Pons (tissue), 1 donor: ENCODE measurements at places on chromosomes 2 and 18.
A peak's percentile ranks its signal among the peaks of the same experiment; 100 is the strongest.

GRCh38 chr2:61432990-61433389, 37.9 kb downstream of the USP34 start:
- no peak for DNase-seq

- DNase-seq: peak; percentile 55
These were observed 530.3 kb upstream of the FSIP2 start for GRCh38 chr2:185208261-185208660.

- DNase-seq: no peak
These were observed 11.2 kb downstream of the SLC66A2 start for GRCh38 chr18:79940126-79940813.

- no peak for DNase-seq
These were observed 54.5 kb downstream of the CFAP221 start for GRCh38 chr2:119598596-119599263.

DNA sequence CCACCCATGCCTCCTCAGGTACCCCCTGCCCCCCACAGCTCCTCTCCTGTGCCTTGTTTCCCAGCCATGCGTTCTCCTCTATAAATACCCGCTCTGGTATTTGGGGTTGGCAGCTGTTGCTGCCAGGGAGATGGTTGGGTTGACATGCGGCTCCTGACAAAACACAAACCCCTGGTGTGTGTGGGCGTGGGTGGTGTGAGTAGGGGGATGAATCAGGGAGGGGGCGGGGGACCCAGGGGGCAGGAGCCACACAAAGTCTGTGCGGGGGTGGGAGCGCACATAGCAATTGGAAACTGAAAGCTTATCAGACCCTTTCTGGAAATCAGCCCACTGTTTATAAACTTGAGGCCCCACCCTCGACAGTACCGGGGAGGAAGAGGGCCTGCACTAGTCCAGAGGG, 803 bp upstream of the DES start:
- no peak for DNase-seq

- no peak for DNase-seq
These were observed 6.8 kb upstream of the PRSS56 start for GRCh38 chr2:232513353-232513752.

DNA sequence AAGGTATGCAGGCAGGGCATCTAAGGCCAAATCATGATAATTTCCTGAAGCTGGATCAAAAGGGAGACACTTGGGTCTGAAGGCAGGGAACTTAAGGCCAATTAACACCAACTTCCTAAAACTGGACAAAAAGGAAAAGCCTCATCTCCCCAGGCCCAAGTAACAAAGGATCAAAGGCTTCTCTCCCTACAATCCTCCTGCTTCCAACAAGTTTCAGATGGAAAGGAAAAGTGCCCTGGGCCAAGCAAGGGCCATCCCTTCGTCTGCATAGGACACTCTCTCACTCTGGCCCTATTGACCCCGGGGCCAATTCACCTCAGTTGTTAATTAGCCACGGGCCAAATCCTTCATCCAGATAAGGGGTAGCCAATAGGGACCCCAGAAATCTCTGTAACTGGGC, 1335.8 kb upstream of the CDH2 start:
- no peak for DNase-seq

- DNase-seq: no peak
These were observed 28.1 kb downstream of the TNFRSF11A start for GRCh38 chr18:62353170-62353569.

GRCh38 chr2:230060672-230061293, 7.9 kb downstream of the SLC16A14 start:
- DNase-seq: no peak

- no peak for DNase-seq
These were observed 127.9 kb downstream of the EVA1A start for GRCh38 chr2:75432761-75433361.

GRCh38 chr18:70183441-70183840, 22.0 kb downstream of the RTTN start:
- DNase-seq: no peak

DNA sequence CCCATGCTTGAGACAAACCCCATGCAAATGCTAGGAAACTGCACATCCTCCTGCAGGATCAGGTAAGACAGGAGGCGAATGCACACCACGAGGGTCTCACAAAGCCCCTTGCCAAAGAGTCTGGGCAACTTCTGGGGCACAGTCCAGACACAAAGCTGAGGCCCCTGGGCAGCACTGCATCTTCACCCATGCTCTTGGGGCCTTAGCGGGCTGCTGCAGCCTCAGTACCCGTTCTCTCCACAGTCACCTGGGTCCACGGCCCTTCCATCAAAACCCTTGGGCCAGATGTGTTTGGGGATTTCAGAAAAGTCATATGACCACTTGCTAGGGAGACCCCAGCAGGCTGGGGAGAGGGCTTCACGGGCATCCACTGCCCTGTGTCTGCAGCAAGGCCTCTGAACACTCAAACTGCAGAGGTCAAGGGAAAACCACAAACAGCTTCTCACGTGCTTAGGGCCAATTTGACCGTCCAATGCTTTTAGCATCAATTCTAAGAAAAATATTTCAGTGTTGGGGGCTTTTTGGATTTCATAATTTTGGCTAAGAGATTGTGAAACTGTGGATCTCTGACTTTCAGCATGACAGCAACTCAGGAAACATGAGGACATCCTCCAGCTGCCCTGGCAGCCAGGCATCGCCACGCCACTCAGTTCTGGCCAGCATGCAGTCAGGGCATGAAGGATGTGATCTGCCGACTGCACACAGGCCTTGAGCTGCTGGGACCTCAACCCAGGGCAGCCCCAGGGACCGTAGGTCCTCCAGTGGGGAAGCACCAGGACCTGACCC, 20.0 kb downstream of the PASK start:
- DNase-seq: no peak

GRCh38 chr2:54514822-54515569, 58.9 kb downstream of the SPTBN1 start:
- DNase-seq: no peak

GRCh38 chr2:152005607-152006006, 93.2 kb downstream of the CACNB4 start:
- DNase-seq: no peak

DNA sequence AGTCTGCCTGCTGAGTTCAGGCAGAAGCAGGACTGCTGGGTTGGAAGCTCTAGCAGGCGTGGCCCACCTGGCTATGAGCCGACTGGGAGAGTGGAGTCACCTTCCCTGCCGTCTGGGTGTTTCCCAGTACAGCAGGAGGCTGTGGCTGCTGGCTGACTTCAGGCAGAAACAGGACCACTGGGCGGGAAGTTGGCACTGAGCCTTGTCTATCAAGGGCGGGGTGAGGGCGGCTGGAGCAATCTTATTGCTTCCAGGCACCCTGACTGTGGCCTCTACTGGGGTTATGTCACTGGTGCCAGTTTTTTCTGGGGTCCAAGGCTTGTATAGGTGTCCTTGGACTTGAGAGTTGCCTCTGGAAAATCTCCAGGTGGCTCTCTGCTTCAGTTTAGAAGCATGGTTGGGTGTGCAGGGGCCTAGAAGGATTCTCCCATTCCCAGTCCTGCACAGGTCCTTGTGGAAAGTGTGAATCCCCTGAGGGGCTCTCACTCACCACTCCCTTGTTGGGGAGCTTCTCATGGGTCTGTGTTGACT, 30.5 kb downstream of the LTBP1 start:
- no peak for DNase-seq

- no peak for DNase-seq
These were observed 151.8 kb upstream of the STK17B start for GRCh38 chr2:196322973-196323810.

DNA sequence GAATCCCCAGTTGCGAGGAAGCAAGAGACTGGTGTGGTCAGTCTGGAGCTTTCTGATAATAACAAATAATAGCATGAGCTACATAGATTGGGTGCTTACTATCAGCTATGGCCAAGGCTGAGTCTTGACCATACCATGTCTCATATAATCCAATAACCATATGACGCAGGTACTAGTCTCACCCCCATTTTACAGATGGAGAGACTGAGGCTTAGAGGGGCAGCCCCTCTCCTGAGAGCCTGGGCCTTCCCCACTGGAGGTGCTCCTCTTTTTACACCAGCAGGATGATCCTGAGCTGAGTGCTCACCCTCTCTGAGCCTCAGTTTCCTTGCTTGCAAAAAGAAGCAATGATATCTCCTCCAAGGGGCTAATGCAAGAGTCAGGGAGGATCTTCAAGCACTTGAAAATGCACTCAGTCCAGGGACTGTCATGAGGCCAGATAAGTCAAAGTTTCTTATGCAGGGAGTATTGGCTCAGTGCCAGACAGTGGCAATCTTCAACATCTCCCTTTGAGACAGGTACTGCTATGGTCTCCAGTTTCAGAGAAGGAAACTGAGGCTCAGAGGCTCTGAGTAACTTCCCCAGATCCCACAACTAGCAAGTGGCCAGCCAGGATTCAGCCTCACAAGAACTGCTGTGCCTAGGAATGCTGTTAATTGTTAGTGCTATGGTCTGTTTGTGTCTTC, 149.7 kb downstream of the TFCP2L1 start:
- no peak for DNase-seq

GRCh38 chr2:85938456-85938855, 49.7 kb upstream of the ST3GAL5 start:
- no peak for DNase-seq

- DNase-seq: peak; percentile 75
These were observed 97.2 kb downstream of the AGPS start for GRCh38 chr2:177489719-177490301.

- no peak for DNase-seq
These were observed 576.2 kb downstream of the METTL4 start for GRCh38 chr18:1995041-1995612.

- no peak for DNase-seq
These were observed 26.2 kb downstream of the ADI1 start for GRCh38 chr2:3492951-3493614.

DNA sequence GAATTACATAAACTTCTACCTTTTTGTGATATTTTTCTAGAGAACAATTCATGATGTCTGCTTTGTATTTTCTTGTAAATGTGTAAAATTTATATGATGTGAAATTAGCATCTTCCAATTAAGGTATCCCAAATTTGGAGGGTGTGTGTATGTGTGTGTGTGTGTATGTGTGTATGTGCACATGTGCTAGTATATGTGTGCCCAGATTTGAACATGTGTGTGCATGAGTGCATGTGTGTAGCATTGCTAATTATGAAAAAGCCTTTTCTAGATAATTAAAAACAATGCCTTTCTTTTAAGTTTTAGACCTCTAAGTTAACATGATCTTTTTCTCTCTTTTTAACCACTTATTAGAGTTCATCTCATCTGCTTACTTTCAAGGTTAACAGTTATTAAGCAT, 208.0 kb upstream of the SPOPL start:
- no peak for DNase-seq

DNA sequence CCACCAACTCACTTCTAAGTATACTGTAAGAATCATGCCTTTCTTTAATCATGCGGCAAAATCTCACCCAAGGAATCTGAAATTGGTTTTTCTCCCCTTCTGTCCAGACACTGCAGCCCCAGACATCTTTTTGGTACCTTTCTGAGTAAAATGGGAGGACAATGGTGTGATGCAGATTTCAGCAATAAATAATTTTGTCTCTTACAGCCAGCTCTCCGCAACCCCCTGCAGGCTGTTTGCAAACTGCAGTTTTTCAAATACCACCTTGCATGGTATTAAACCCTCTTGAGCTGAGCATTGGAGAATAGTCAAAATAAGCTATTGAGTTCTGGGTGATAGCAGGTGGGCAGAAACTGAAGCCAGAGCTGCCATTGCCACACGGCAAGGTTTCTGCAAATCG, 32.2 kb downstream of the GPR39 start:
- peak; percentile 28 for DNase-seq

DNA sequence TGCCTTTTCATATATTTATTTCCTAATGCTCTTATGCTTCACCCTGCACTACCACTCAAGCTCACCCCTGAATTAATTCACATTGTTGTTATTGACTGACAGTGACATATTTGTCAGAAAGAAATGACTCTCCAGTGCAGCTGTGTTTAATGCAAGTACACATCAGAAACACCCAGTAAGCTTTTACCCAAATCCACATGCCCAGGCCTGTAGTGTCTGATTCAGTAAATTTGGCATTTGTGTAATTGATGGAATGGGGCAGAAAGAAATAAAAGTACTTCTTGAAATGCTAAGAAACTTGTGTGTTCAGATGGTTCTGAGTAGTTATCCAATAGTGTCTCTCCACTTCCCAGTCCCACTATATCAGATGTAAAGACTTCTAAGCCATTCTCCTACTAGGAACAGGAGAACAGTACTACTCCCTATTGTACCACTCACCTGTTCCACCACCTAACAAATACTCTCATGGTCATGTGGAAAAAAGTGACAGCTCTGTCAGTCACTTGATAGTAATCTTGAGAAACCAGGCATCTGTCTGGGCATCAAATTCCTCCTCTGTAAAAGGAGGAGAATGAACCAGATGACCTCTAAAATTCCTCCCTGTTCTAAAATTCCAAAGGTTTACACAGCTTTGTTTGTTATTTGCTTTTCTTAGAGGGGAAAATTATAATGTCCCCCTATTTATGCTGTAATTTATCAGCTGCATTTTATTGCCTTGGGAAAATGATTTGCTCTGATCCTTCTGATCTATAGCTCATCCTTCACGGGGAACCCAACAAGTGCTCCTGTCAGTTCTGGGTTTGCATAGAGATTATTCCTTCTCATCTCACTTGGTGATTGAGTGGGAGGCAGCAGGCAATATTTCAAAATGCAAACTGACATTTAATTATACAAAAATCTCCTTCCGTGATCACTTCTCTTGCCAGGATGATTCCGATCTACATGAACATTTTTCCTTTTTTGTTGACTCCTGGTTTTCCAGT, 70.9 kb downstream of the ZNF385B start:
- no peak for DNase-seq

- peak; percentile 37 for DNase-seq
These were observed 23.2 kb downstream of the LAMA1 start for GRCh38 chr18:7094427-7094826.

GRCh38 chr2:100778637-100779450, 41.1 kb upstream of the NPAS2 start:
- no peak for DNase-seq

GRCh38 chr18:58694720-58695468, 23.6 kb downstream of the MALT1 start:
- DNase-seq: no peak

- peak; percentile 58 for DNase-seq
These were observed 3.4 kb downstream of the SERTAD2 start for GRCh38 chr2:64650296-64650695.

GRCh38 chr2:7566382-7566881, 649.2 kb downstream of the RNF144A start:
- no peak for DNase-seq

GRCh38 chr18:30106356-30106755, 936.2 kb downstream of the DSC3 start:
- DNase-seq: no peak

- no peak for DNase-seq
These were observed 15.2 kb downstream of the ABCB11 start for GRCh38 chr2:169015943-169016342.
